ENCODE measurements at places on chromosomes 16 and 17.

GRCh38 chr16:3182608-3183444 lies 5.2 kb upstream of the OR1F1 start:
- peak; percentile 72 for DNase-seq

DNA sequence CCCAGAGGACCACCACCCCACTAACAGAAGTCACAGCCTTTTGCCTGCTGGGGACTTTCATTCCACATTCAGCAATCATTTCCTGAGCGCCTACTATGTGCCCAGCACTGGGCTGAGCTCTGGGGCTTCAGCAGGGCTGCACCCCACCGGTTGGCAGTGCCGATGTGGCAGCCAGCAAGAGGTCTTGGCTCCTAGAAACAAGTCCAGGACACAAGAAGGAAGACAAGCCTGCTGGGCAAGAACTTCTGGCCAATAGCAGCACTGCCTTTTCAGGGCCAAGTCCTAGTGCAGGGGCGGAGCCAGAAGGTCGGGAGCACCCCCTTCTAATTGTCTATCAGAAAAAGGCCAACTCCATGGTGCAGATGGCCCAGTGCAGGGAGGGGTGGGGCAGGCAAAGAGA lies 13.0 kb upstream of the HOXB9 start:
- DNase-seq, result no peak

GRCh38 chr17:78301821-78302213 lies 58.1 kb downstream of the SOCS3 start:
- no peak for DNase-seq

DNA sequence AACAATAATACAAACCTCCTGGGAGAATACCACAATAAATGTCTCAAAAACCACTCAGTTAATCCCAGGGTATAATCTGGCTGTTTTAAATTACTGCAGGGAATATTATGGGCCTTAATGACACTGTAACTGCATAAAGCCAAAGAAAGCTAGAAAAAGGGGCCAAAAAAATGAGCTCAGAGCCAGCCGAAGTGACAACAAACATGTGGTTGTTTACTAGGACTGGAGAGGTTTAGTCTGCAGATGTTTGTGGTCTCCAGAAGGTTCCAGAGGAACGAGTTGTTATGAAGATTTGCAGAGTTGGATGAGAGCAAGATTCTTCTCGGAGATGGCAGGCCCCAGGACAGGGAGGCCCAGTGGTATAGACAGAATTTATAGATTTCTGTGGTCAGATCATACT lies 97.1 kb upstream of the AKTIP start:
- no peak for DNase-seq

DNA sequence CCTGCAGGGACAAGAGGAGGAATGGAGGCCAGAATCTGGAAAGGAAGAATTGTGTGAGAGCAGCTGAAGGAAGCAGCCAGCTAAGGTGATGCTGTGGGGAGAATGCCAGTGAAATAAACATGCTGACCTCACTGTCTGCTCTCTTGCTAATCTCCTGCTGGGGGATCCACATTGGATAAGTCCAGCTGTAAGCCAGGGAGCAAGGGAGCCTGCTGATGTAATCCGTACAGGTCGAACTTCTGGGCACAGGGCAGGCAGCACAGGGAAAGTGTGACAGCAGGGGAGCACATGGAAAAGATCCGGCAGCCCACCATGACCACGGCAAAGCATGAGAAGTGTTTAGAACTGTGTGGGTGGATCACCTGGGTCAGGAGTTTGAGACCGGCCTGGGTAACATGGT lies 7.5 kb upstream of the XPO6 start:
- no peak for DNase-seq

- DNase-seq, result peak; percentile 27
These were observed at the start of gene CENPX for GRCh38 chr17:82022310-82022980. Gene CENPX, minus strand, starts transcription at chr17:82022878. Its CDS starts 17 bp downstream, at chr17:82022861.

DNA sequence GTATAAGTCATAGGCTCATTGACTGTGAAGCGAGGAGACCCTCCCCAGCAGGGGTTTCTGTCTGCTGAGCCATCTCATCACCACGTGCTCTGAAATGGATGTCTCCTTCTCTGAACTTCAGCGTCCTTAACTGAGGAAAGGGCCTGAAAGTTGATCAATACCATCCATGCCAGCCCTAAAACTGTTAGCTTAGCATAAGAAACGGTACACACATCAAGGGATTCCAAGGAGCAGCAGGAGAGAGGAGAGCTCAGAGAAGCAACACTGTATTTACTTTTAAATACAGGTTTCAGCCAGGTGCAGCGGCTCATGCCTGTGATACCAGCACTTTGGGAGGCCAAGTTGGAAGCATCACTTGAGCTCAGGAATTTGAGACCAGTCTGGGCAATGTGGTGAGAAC lies 248.9 kb upstream of the TNRC6C start:
- DNase-seq, result no peak

GRCh38 chr17:80895366-80895765 lies 96.3 kb upstream of the CHMP6 start:
- DNase-seq, result no peak

- no peak for DNase-seq
These were observed 24.0 kb upstream of the RHBDL3 start for GRCh38 chr17:32241640-32242039.

DNA sequence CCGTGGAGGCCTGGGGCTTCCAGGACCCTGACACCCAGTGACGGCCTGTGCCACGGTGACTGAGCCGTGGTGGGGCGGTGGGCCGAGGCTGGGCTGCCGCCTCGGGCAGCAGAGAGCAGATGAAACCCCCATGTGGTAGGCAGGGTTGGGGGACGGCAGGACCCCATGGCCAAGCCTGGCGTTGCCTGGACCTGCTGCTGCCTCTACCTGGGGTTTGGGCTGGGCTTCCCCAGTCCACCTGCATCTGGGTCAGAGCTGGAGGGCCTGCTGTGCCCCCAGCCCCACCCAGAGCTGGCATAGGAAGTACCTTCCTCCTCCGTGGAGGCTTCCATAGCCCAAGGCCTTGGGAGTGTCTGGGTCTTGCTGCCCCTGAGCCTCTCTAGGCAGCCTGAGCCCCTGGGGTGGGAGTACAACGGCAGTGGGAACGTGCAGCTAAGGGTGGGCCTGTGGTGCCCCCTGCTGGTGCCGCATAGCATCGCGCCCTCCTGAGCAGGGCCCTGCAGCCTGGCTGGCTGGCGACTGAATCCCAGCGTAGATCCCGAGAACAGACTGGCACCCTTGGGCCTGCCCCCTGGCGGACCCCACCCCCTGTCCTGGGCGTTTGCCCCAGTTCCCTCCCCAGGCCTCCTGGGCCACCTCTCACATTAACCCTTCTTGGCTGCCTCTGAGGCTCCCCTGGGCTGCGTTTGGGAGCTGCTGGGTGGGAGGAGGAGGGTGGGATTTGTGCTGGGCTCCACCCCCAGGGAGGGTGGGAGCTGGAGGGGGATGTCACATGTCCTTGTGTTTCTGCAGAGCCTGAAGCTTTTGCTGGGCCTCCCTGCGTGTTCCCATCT lies 12.6 kb upstream of the ATP6V0C start:
- DNase-seq, result peak; percentile 81

DNA sequence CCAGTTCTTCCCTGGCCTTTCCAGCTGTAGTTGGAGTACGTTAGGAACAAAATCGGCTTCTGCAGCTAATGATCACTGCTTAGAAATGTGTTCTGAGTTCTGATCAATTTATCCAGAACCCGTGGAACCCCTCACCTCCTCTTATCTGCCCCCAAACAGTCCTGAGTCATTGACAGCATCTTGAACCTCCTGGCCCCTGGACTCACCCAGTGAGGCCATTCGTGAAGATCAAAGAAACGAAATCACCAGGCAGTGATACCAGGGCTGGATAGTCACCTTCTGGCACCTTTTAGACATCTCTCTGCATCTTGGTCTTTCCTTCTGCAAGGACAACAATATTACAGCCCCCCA lies 17.0 kb upstream of the EXOC7 start:
- no peak for DNase-seq

- no peak for DNase-seq
These were observed 4.8 kb upstream of the ATXN7L3 start for GRCh38 chr17:44204441-44204882.

DNA sequence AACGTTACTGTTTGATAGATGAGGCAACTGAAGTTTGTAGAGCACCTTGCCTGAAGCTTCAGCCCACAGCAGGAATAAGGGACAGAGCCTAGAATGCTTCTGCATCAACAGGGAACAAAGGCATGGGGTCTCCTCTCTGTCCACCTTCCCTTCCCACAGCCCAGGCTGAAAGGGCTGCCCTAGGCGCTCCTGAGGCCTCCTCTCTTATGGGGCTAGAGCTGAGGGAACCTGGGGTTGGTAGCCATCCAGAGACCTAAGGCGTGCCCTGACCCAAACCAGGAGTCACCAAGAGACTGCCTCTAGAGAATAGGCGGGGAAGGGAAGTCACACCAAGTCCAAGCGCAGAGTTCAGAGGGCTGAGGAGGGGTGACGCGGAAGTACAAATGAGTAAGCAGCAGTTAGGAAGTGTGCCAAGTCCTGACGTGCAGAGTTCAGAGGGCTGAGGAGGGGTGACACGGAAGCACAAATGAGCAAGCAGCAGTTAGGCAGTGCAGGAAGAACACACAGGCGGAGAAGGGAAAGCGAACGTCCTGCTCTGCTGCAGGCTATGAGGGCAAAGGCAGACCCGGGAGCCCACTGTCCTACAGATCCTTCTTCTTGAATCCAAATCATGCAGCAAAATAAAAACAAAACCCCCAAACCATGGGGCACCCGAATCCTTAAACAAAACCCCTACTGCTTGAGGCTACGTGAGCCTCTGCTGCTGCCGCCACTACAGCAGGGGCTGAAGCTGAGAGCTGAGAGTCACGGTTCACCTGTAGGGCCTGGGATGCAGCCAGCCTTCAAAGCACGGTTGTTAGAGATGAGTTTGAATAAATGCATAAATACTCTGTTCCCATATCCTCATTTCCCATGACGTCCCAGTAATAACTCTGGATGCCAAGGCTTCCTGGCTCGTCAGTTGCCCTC lies 2.7 kb upstream of the SPG7 start:
- peak; percentile 88 for DNase-seq

GRCh38 chr17:30395398-30396022 lies 16.8 kb downstream of the CPD start:
- DNase-seq, result no peak

DNA sequence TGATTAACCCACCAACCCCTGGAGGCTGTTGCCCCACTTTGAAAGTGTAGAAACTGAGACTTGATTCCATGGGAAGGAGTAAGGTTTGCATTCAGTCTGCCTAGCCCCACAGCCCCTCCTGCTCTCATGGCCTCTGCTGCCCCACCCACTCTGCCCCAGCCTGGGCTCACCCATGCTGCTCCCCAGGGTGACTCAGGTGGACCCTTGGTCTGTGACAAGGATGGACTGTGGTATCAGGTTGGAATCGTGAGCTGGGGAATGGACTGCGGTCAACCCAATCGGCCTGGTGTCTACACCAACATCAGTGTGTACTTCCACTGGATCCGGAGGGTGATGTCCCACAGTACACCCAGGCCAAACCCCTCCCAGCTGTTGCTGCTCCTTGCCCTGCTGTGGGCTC lies 6.5 kb downstream of the PRSS41 start:
- no peak for DNase-seq

DNA sequence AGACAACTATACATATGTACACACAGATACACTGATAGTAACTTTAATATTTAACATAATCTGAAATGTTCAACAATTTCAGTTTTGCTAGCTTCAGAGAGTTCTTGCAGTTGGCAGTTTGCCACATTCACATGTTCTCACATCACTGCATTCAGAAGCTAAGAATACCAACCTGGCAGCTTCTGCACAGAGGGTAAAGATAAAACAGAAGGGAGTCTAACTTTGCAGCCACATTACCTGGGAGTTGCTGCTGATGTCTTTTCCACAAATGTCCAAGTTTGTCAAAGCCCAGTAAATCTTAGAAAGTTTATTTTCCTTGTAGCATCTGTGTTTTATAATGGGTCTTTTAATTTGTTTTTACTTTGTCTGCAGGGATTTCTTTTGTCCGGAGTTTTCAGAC lies 332.0 kb downstream of the BCAS3 start:
- no peak for DNase-seq

DNA sequence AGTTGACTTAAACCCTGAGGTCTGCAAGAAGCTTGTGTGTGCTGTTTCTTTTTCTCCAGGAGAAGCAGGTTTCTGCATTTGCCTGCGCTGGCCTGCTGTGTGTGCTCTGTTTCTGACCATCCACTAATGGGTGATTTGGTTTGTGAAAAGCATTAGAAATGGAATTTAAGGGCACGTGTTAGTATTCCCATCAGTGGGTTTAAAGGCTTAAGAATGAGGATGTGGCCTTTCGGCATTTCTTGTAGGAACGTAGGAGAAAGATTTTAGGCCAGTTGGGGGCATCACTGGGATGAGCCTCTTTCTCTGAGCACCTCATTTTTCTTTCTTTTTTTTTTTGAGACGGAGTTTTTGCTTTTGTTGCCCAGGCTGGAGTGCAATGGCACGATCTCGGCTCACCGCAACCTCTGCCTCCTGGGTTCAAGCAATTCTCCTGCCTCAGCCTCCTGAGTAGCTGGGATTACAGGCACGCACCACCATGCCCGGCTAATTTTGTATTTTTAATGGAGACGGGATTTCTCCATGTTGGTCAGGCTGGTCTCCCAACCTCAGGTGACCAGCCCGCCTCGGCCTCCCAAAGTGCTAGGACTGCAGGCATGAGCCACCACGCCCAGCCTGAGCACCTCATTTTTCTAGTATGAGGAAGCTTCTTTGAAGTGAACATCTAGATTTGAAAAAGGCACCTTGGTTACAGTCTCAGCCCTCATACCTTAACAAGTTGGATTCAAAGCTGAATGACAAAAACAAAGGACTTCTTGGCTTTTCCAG lies 110.3 kb downstream of the BANP start:
- no peak for DNase-seq

- no peak for DNase-seq
These were observed 5.2 kb upstream of the RAB26 start for GRCh38 chr16:2142942-2143877.

DNA sequence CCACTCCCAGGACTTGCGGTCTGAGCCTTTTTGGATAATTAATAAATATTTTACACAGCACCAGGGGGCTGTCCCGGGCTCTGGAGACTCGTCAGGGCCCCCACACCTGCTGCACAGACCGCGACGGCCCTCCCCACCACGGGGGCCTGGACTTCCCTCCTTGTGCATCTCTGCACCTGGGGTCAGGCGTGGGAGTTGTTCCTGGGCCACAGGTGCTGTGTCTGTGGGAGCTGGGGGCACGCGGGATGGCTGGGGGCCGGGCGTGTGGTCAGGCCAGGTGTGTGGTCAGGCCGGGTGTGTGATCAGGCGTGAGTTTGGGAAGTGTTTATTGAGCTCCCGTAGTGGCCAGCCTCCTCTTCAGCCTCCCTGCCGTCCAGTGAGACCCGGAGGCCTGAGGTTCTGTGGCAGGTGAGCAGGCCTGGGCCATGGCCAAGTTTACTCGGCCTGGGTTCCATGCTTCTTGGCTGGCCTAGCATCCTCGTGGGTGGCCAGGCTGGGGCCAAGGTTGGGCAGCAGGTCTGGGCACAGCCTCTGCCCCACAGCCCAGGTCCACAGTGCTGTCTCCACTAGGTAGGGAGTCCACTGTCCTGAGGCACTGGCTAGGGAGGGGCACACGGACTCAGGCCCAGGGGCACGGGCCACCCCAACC lies 1.9 kb upstream of the STUB1 start:
- DNase-seq, result no peak

- no peak for DNase-seq
These were observed 644 bp downstream of the SEC14L5 start for GRCh38 chr16:4958510-4959438.

DNA sequence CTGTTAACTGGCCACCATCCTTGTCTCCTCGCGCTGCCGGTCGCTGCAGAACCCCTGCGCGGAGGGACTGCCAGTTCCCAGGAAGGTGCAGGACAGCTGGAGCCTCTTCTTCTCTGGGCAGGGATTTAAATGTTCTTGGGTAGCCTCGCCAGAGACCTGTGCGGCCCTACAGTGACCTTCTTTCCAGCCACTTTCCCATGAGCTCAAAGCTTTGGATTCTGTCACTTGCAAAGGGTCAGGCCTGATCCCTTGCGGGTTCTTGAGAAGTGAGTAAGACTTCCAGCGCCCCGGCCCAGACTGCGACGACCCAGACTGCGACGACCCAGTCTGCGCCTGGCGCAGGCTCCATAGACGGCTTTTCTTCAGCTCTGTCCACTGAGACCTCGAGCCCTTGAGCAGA lies 1.4 kb upstream of the SLFN5 start:
- DNase-seq, result peak; percentile 49

Measured in activated naive CD8-positive, alpha-beta T cell treated with anti-CD3 and anti-CD28 coated beads for 36 hours (primary cell).